Breast epithelium (tissue), 4 donors: ENCODE measurements at places on chromosomes 16 and 17.

DNA sequence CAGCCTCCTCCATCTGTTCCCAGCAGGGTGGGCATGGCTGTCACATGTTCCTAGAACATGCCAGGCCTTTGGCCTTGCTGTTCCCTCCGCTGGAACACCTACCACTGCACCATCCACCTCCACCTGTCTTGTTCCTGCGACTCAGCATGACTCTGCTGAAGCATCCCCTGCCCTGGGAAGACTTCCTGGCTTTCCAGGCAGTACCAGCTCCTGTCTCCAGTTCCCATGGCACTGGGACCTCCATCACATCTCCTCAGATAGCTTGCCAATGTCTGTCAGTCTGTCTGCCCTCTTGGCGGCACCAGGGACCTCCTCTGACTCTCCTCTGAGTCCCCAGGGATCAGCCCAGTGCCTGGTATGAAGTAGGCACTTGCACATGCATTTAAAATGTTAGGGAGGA is 15.7 kb downstream of the PDP2 start:
- no peak for DNase-seq

DNA sequence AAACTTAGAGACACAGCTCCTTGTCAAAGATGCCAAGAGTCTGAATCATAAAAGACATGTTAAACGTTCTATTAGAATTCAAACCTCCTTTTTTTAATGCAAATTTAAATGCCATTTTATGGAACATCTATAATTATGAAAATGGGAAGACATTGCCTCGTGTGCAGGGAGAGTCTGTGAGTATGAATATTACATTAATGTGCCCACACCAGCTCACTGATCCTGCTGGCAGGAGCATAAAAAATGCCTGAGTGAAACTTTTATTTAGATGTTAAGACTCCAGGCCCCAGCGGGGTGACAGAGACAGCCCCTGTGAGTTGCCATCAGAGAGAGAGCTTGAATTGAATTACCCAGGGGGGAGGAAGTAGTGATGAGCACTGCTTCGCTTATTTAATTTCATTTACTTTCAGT is 84.8 kb downstream of the SNX11 start:
- DNase-seq = no peak

GRCh38 chr16:2206420-2206779 is 1.1 kb downstream of the MLST8 start:
- no peak for DNase-seq

- DNase-seq = no peak
Observed at GRCh38 chr17:45234641-45235415, 13.1 kb downstream of the FMNL1 start.

GRCh38 chr17:41377546-41377945 is 4.6 kb downstream of the KRT34 start:
- DNase-seq = no peak

DNA sequence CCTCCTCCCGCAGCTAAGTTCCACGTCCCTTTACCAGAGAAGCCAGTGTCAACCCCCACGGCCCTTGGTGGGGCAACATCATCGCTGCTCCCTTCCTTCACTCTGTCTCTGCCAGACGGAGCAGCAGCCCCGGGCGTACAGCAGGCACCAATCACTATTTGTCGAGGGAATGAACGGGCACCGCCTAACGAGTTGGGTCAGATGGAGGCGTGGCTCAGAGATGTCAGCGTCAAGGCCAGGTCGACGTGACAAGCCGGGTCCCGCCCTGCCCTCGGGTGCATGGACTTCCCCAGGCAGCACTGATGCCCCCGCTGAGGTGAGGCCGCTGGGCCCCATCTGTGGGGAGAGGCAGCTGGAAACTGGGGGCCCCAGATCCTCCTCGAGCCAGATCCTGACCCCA is 50.0 kb downstream of the CBFA2T3 start:
- no peak for DNase-seq

DNA sequence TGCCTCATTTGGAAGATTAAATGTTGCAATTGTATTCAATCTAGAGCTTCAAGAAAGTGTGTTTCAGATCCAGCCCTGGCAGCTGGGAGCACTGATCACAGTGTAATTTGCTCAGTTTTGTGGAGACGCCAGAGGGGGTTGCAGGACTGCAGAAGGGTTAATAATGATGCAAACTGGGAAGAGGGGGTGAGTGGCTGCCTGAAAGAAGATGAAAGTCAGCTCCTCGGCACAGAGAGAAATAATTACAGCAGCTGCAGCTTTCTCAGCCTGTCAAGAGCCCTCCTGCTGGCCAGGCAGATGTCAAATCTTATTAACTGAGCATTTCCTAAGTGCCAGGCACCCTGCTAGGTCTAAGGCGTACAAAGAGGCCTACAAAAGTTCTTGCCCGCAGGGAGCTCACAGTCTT is 97.7 kb downstream of the ZNF18 start:
- no peak for DNase-seq

GRCh38 chr16:61270726-61271125 is 765.5 kb downstream of the CDH8 start:
- no peak for DNase-seq

- DNase-seq = no peak
Observed at GRCh38 chr17:917391-917811, 62.2 kb downstream of the NXN start.

- DNase-seq = no peak
Observed at GRCh38 chr17:45904866-45905265, 10.5 kb downstream of the MAPT start.

DNA sequence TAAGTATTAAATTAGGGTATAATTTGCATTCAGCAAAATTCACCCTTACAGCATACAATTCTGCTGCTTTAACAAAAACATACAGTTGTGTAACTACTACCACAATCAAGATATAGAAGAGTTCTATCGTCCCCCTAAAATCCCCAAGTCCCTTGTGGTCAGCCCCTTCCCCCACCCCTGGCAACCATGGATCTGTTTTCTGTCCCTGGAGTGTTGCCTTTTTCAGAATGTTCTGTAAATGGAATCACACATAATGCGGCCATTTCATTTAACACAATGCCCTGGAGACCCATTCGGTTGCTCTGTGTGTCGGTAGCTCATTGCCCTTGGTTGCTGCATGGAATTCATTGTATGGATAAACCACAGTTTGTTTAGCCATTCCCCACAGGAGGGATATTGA is 190.2 kb downstream of the IRX5 start:
- no peak for DNase-seq

- DNase-seq = no peak
Observed at GRCh38 chr17:76953946-76954345, 85.7 kb downstream of the MGAT5B start.

DNA sequence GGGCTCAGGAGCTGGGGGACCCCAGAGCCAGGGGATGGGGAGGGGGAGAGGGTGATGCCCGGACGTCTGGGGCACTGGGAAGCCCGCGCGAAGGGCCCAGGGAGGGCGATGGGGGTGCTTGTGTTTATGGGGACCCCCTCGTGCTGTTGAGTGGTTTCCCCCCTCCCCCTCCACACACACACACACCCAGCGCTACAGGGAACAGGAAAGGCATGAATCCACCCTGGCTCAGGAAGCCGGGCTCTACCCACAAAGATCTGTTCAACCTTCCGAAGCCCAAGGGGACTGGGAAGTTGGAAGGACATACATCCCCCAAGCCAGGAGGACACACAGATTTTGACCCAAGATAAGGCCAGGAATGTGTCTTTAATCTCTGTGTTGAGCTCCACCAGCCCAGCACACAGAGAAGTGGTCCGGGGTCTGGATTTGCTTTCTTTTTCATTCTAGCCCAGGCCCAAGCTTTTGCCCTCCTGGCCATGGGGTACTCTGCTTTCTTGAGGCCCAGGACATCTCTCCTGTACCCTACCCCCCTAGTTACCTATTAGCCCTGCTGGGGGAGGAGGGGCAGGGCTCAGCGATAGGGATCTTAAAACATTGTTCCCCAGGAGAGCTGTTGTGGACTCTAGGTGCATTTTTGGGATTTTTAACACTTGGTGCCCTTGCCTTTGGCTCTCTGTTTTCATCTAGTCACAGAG is 1.2 kb downstream of the UBALD2 start:
- no peak for DNase-seq

- DNase-seq = no peak
Observed at GRCh38 chr16:1989209-1990100, at the start of gene SYNGR3. Gene SYNGR3 (plus strand): TSS chr16:1989970. CDS start chr16:1990103, 133 bp downstream.

DNA sequence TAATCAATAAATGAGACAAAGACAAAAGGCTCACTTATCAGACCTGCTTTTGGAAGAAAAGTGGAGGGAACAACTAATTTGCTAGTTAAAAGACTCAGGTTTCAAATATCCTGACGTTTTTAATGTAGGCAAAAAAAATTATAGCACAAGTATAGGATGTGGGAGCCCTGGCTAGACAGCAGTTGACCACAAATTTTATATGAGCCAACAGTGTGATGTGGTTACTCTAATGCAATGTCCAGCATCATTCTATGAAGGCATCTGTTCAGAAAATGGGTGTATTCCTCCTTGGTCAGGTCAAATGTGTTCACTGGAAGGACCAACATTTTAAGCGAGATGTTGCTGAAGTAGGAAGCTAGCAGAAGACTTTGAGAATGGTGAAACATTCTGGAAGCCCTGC is 237.4 kb downstream of the MAP2K6 start:
- DNase-seq = no peak

GRCh38 chr16:56625140-56625942 is at the start of gene MT1E:
Gene MT1E (plus strand): TSS chr16:56625781. CDS start chr16:56625852, 71 bp downstream.
- peak; percentile 84 for DNase-seq

GRCh38 chr16:48523415-48524204 is 86.4 kb downstream of the N4BP1 start:
- no peak for DNase-seq

- DNase-seq = no peak
Observed at GRCh38 chr17:17580662-17581470, 10.6 kb downstream of the PEMT start.

GRCh38 chr16:27231692-27232060 is 28.4 kb downstream of the KDM8 start:
- no peak for DNase-seq

DNA sequence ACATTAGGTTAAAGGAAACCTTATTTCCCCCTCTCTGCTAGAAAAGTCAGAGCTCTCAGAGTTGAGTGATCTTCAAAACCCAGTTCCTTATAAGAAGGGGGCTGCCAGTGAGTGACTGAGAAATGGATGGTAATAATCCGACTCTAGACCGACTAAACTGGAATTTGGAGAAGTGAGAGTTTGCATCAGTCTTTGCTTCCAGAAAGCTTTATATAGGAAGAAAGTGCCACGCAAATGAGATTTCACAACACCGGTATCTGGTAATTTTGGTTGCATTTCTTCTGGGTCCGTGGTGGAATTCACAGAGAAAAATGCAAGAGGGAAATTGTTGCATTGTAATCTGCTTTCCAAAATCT is 271.4 kb downstream of the MAF start:
- no peak for DNase-seq

DNA sequence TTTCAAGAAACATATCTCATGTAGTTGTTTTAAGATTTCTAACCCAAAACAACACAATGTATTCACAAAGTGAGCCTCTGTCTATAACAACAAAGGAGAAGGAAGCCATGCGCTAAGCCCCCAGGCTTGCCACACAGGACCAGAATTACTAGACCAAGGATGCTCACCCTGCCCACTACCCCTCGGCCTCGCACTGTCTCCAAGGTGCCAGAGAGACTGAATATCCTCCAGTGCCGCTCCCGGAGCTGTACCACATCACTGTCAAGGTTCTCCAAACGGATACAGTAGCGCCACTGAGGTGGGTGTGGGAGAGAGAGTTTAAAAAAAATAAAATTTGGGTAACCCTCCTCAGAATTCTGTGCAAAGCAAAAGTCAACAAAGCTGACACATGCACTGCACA is 7.1 kb downstream of the POLDIP2 start:
- DNase-seq = no peak

- DNase-seq = no peak
Observed at GRCh38 chr16:58345574-58346354, 46.5 kb upstream of the GINS3 start.

- DNase-seq = no peak
Observed at GRCh38 chr17:32692179-32692578, 184.7 kb downstream of the MYO1D start.

DNA sequence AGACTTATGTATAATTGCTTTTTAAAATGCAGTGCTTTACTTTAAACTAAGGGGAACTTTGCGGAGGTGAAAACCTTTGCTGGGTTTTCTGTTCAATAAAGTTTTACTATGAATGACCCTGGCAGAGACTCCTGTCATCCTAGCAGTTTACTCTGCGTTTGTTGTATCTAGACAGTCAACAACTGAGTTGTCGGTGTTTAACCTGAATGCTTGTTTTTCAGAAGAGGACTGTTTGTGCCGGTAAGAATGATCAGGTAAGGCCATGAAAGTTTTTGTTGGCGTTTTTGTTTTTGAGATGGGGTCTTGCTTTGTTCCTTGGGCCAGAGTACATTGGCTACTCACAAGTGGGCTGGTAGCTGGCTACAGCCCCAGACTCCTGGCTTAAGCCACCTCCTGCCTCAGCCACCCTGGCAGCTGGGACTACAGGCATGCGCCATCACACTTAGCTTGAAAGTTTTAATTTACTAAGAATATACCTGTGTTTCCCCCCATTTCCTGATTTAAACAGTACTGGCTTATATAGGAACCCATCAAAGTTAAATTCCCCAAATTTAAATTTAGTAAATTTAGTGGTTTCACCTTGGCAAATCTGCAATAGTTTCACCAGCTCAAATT is 11.9 kb downstream of the HERPUD1 start:
- no peak for DNase-seq

DNA sequence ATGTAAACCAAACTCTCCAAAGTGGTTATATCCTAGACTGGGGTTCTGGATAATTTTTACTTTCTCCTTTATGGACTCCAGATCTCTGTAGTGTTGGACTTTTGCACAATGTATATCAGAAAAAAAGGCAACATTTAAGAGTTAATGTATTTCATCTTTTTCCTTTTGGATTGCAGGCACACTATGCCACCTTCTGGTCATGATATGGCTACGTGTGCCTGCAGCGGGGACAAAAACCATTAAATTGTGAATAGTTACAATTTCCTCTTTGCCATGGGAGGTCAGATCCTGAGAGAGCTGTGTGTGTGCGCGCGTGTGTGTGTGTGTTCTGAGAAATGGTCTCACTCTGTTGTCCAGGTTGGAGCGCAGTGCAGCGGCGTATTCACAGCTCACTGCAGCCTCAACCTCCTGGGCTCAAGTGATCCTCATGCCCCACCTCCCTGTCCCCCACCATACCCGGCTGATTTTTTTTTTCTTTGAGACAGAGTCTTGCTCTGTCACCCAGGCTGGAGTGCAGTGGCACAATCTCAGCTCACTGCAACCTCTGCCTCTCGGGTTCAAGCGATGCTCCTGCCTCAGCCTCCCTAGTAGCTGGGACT is 4.3 kb upstream of the SGF29 start:
- DNase-seq = no peak

DNA sequence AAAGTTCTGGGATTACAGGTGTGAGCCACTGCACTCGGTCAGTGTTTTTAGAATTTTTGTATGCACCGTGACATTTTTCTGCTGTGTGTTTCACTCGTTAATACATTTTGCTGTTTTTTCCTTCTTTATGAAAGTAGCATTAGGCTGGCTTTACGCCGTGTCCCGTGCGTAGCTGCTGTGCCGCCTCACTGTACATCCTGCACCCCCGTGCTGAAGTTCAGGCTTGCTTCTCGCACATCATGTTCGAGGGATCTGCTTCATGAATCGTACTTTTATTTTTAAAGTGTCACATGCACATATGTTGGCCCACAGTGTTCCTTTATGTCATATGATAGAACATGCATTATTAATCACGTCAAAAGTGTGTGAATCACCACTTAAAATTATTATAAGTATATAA is 84.4 kb upstream of the ZNF750 start:
- no peak for DNase-seq

- DNase-seq = no peak
Observed at GRCh38 chr17:74316220-74316619, 9.8 kb upstream of the KIF19 start.

- DNase-seq = no peak
Observed at GRCh38 chr16:86455640-86456039, 54.7 kb upstream of the FOXF1 start.
